GM23248 (cell line): ENCODE measurements at places on chromosomes 7 and 10. TPM values are rescaled to one million over a fixed set of nuclear protein-coding genes. Genes with fewer than 3 reads are reported as not detected.

- peak; percentile 33 for DNase-seq
These were observed 98.8 kb downstream of the OAT start for GRCh38 chr10:124319926-124320391.

DNA sequence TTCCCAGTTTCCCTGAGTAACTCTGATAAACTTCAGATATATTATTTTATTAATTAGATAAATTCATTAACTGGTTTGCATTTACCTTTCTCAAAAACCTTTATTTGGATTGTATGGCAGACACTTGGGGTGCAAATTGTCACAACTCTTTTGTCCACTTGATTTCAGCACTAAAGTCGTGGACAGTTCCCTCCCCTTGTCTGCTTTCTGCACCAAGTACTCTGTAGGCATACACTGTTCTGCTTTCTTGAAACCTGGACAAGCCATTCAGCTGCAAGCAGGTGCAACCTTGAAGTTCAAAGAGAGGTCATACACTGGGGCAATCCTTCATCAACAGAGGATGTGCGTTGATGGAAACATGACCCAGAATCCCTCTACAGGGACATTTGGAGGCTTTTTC lies 162.9 kb downstream of the ARL5B start:
- peak; percentile 10 for DNase-seq

DNA sequence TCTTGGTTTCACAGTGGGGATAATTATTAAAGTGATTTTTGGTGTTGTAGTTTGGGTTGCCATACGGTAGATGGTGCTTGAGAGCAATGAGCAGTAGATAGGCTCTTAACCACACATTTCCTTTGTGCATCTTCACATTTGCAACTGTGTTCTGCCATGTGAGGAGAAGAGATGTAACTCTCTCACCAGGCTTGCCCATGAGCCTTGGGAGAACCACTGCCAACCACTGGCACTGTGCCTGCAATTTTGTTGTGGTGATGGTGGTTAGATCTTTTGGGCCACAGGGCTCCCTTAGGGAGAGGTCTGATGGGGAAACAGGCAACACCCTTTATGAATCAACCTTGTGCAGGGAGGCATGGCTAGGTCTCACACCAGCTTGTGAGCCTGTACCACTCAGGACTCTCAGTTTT lies 204.3 kb downstream of the CCDC7 start:
- DNase-seq, result peak; percentile 14

DNA sequence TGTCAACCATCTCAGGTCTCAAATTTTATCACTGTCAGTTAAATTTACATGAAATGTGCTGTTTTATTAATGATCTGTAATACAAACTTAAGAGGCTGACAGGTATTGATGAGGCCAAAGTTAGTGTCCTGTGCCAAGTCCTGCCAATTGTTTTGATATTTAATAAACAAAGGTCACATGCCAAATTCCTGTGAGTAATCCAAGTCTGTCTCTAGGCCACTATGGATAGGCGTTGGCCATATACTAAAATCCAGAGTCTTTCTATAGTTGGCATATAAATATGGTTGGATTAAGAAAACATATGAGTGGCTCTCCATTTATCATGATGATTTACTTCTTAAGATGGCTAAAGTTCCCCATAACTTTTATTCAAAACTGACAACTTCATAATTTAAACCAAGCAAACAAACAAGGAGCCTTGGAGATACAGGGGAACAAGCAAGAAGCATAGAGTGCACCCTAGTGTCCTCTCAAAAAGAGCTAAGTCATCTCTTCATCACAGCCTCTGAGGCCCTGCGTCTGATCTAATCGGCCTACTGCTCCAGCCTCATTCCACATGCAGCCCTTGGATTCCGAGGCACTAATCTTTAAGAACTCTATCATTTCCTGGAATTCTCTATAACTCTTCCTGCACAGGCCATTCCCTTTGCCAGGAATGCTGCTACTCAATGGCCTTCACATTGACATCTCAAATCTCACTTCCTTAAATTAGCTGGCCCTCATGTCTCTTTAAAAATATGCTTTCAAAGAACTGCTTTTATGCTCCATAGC lies 32.7 kb upstream of the NRCAM start:
- DNase-seq, result no peak

GRCh38 chr10:57979491-57979890 lies 288.2 kb downstream of the IPMK start:
- DNase-seq, result peak; percentile 53

GRCh38 chr7:19663816-19664462 lies 44.9 kb downstream of the POLR1F start:
- DNase-seq, result no peak

- no peak for DNase-seq
These were observed 225.5 kb upstream of the TCF7L2 start for GRCh38 chr10:112724404-112724991.

DNA sequence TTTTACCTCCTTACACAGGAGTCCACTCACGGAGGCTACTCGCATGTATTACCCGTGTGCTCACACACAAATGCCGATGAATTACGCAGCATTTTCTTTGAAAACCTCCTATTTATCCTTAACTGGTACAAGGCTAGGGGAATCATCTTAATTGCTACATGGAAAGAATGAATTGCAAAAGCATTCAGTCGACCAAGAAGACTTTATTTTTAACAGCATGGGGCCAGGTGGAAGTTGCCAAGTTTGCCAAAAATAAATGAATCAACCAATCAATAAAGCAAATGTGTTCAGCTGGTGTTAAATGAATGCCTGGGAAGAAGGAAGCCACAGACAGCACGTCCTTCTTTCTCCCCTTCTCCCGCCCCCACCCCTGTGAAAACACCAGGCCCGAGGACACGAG lies 55.8 kb downstream of the CTBP2 start:
- DNase-seq, result no peak

DNA sequence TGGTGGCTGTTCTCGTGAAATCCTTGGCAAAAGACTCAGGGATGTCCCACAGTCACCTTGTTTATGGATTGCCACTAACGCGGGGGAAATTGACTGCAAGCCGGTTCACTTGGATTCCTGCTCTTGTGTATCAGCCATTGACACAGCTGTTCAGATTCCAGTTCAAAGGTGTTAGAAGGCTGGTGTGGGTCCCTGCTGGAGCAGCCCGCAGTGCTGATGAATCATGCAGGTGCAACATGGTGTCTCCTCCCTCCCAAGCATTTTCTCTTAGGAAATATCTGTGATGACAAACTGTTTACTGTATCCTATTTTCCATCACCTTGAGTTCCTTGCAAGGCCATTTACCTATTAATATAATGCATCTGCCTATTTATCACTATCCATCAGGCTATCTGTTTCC lies 170.1 kb downstream of the GATA3 start:
- DNase-seq, result no peak

GRCh38 chr10:122521011-122521410 lies 39.5 kb upstream of the DMBT1 start:
- DNase-seq, result no peak

DNA sequence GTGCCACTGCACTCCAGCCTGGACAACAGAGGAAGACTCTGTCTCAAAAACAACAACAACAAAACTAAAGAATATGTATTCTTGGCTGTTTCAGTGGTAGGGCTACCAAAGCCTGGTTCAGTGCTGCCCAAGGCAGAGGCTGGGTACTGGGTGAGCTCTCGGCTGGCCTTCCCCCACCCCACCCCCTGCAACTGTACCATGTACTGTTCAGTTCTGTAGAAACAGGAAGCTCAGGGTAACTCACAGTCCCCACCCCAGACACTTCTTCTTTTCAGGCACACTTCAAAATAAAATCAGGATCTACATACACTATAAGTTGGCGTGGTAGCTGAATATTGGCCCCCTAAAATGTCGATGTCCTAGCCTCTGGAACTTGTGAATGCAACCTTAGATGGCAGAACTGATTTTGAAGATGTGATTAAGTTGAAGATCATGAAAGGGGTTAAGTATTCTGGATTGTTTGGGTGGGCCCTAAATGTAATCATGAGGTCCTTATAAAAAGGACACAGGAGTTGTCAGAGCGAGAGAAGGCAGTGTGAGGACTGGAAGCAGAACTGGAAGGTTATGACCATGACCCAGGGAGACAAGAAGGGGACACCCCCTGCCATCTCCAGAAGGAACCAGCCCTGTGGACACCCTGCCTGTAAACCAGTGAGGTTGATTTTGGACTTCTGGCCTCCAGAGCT lies 31.2 kb downstream of the TBXAS1 start:
- DNase-seq, result no peak

DNA sequence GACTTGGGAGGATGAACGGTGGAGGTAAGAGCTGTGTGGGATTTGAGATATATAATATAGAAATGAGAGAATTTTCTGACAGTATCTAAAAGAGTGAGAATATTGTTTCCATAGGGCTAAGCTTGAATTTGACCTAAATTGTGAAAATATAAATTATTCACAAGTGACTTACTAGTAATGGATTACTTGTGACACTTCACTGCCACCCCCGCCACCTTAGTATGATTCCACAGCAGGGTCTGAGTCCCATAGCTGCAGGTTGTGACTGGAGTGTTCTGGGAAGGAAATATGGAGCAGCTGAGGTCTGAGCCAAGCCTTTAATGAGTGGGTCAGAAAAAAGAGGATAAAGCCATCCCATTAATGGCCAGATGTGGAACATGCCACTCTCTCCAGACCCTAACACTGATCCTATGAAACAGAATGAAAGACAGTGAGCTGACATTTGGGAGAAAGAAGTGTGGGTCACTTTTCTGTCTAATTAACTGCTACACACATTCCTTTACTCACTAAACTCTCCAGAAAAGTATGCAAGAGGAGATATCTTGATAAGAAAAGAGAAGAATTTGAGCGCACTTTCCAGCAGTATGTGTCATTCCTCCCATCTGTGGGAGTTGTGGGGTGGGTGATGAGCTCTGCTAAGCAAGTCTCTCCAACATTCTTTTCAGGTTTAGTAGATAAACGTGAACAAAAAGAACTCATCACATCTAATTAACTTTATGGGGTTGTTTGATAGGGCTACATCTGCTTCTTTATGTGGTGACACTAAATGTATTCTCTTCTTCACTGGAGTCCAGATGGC lies 1193.4 kb downstream of the SORCS3 start:
- no peak for DNase-seq

DNA sequence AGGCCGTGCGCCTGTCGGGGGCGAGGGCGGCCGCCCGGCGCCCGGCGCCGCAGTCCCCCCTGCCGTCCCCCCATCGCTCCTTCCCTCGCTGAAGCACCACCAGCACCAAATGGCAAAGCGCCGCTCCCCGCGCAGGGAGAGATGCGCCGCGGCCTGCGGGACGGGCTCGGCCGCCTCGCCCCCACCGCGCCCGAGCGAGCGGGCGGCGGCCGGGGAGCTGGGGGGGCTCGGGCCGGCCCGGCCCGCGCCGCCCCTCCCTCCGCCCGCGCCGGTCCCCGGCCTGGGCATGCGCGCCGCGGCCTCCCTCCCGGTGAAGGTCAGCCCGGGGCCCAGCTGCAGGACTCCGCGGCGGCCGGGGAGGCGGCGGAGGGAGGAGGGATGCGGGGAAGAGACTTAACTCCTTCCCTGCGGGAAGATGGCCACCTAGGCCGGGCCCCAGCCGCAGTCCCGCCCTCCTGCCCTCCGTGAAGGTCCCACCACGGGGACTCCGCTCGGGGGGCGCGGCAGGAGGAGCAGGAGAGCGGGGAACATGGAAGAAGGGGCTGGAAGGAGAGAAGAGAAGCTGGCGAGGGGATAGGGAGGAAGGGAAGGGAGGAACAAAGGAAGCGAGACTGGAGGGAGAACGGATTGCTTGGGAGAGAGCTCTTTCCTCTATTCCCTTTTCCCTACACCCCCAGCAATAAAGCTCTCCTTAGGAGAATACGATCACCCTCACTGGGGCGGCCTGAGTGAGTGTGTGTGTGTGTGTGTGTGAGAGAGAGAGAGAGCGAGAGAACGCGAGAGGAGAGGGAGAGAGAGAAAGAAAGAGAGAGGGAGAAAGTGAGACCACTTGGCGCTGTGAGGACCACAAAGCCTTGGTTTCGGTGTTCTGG lies 3.4 kb upstream of the SMARCD3 start:
- DNase-seq, result peak; percentile 84

GRCh38 chr10:76357726-76358415 lies 926.4 kb downstream of the LRMDA start:
- DNase-seq, result no peak

STK31 gene
- total RNA-seq, result not detected in 2 replicates

SYT15B gene
- 1.9 TPM in 2 replicates for total RNA-seq

ASAH2 gene
- total RNA-seq, result 3.5 TPM in 1 of 2 replicates, not detected in the other

NXPH1 gene
- not detected in 2 replicates for total RNA-seq

PIK3CG gene
- not detected in 2 replicates for total RNA-seq

CALHM3 gene
- not detected in 2 replicates for total RNA-seq
